ENCODE measurements at places on chromosomes 7 and 10.

DNA sequence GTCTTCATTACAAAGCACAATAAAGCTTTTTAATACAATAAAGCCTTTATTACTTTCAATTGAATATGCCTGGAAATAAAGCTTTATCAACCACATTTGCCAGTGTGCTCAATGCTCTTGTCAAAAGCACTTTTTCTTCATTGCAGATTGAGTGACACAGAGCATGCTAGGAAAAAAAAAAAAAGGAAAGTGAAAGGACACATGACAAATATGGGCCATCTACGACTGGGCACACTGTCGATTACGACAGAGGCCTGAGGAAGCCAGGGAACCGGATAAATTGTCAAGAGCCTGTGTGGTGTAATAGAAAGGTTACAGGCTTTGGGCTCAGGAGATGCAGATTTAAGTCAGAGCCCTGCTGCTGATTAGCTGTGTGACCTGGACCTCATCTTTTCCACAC lies 84.8 kb upstream of the LRGUK start:
- no peak for DNase-seq

GRCh38 chr10:34033078-34033477 lies 698.6 kb upstream of the NRP1 start:
- DNase-seq: no peak

DNA sequence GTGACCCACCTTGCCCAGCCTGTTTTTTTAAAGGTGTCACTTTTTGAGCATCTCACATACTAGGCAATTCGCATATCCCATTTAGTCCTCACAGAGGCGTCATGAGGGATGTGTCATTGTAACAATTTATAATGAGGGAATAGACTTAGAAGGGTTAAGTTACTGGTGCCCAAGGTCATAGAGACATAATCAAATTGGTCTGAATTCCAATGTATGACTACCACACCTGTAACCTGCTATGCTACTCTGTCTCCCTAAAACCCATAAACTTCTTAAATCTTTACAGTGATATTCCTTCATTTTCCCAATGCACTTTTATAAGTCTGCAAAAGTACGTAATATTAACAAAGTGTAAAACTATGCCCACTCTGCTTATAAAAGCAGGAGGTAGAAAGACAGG lies 7.1 kb downstream of the ZMYND11 start:
- DNase-seq: no peak

- no peak for DNase-seq
These were observed 985.1 kb upstream of the LRRN3 start for GRCh38 chr7:110105840-110106239.

- DNase-seq: no peak
These were observed 44.8 kb upstream of the LOXL4 start for GRCh38 chr10:98312822-98313221.

- no peak for DNase-seq
These were observed 226.4 kb downstream of the BUB3 start for GRCh38 chr10:123380491-123381085.

GRCh38 chr10:48880016-48880705 lies 59.5 kb downstream of the LRRC18 start:
- no peak for DNase-seq

DNA sequence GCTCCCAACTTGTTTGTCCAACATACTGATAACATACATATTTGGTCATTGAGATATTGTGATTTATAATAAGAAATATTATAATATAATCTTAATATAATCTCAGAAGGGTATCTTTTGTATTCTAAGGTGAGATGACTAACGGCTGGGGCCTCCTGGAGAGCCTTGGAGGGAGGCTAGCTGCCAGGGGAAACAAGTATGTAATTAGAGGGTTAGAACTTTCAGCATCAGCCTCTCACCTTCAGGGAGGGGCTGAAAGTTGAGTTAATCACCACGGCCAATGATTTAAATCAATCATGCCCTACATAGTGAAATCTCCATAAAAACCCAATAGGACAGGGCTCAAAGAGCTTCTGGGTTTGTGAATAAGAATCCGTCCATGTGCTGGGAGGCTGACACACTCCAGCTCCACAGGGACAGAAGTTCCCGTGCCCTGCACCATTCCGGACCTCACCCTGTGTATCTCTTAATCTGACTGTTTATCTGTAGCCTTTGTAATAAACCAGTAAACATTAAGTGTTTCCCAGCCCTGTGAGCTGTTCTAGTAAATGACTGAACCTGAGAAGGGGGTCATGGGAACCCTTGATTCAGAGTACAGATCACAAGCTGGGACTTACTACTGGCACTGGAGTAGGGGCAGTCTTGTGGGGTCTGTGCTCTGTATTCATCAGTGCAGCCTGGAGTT lies 86.3 kb upstream of the STEAP1B start:
- DNase-seq: no peak

DNA sequence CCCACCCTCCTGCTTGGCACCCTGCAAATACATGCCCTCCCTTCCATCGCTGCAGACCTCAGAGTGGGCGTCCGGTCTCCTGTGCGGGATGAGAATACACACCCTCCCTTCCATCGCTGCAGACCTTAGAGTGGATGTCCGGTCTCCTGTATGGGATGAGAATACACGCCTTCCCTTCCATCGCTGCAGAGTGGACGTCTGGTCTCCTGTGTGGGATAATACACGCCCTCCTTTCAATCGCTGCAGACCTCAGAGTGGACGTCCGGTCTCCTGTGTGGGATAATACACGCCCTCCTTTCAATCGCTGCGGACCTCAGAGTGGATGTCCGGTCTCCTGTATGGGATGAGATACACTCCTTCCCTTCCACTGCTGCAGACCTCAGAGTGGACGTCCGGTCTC lies 128.1 kb downstream of the VIPR2 start:
- DNase-seq: no peak

DNA sequence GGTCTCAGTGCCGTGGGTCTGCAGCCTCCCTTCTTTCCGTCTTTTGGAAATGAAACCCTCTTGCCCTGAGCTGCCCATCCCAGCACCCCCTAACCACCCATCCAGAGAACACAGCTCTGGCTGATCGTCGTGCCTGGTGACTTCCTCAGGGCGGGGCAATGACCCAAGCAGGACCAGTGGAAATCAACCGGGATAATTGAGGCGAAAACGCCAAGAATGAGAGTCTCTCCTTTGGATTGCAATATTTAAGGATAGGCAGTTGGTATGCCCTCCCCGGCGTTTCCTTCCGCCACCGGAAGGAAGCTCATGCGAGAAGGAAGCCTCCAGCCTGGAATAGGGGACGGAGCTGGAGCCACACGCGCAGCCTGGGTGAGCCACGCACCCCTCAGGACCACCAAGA lies 73.7 kb upstream of the PFKP start:
- no peak for DNase-seq

GRCh38 chr7:123750389-123751230 lies 1.8 kb upstream of the WASL start:
- DNase-seq: no peak

DNA sequence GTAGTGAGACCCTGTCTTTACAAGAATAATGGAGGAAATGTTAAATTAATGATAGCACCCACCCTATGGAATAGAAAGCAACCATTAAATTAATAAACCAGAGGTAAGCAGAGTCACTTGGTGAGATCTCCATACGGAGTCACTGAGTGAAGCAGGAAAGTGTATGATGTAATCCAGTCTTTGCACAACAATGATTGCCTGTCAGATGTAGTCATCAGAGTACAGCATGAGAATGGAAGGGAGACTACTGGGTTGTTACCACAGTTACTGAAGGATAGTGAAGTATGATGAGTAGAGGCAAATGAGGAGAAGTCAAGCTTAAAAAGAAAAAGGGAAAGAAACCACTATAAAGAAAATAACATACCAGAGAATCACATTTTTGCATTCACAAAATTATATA lies 371.9 kb upstream of the SHH start:
- no peak for DNase-seq

DNA sequence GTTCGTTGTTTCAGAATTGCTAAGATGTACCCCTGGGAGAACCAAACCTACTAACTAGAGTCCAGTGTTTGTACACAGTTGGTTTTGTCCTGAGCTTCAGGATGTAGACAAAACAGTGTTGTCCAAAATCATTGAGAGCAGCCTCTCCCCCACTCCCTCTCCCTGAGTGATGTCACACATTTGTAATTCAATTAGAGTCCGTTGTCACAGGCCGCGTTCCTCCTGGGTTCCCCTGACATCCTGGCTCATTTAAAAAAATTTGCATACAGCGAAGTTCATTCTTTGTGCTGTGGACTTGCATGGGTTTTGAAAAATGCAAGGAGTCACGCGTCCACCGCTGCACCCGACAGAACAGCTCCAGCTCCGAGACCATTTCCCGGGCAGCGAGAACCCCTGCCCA lies 10.3 kb downstream of the GRIFIN start:
- no peak for DNase-seq

GRCh38 chr7:2146676-2147472 lies 85.9 kb downstream of the MAD1L1 start:
- no peak for DNase-seq

- DNase-seq: no peak
These were observed 57.0 kb upstream of the DKK1 start for GRCh38 chr10:52256832-52257691.

DNA sequence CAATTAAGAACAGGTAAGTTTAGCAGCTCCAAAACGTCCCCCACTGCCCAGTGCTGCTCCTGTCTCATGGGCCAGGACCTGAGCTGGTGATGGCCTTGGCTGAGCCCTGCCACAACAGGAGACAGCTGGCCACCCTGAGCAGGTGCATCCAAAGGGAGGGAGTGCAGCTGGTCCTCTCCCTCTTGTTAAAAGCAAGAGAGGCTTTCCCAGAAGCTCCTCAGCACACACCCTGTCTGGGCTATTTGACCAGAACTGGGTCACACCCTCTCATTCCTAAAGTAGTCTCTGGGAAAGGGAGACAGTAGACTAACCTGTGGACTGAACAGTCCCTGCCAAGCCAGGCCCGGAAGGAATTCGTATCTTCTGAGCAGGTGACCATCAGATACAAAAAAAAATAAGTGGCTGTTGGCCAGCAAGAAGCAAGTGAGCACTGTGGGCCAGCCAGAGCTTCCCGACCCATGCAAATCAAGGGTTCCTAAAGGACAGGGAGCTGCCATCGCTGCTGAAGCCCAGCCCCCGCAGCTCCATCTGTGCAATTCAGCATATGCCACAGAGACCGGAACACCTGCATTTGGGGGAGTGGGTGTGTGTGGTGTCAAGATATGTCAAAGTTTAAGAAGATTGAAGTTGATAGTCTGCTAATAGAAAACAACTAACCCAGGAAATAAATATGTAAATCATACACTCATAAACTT lies 2.1 kb upstream of the TMEM72 start:
- no peak for DNase-seq

DNA sequence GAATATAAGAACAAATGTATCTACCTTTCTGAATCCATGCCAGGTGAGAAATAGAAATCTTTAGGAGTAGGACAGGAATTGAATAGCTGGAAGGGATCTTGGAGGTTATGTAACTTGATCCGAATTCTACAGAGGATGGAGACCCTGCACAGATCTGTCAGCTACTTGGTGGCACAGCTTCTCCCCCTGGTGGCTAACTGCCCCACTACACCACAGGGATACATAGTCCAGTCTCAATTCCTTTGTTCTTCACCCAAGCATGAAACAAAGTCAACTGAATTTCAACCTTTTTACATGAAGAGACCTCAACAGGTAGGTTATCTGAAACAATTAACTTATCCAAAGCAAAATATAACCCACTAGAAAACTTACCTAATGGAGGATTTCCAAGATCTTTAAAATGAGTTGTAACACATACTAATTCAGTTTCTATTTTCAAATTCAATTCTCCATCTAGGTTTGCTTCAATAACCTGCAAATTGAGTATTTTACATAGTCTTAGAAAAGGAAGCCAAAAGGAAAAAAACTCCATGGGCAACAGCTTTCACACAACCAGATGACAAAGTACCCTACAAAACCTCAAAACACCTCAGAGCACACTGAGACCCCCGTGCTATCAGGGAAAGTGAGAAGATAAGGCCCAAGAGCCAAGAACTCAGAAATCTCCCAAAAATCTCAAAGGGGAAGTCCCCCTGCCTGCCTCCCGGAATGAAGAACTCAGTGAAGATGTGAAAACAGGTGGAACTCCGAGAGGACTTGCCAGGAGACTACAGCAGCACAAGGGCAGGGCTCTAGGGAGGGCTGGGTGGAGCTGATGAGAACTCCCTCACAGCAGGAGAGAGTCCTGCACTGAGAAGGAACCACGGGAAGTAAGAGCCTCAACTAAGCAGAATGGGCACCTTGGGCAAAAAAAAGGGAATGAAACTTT lies 10.3 kb downstream of the HUS1 start:
- peak; percentile 21 for DNase-seq

DNA sequence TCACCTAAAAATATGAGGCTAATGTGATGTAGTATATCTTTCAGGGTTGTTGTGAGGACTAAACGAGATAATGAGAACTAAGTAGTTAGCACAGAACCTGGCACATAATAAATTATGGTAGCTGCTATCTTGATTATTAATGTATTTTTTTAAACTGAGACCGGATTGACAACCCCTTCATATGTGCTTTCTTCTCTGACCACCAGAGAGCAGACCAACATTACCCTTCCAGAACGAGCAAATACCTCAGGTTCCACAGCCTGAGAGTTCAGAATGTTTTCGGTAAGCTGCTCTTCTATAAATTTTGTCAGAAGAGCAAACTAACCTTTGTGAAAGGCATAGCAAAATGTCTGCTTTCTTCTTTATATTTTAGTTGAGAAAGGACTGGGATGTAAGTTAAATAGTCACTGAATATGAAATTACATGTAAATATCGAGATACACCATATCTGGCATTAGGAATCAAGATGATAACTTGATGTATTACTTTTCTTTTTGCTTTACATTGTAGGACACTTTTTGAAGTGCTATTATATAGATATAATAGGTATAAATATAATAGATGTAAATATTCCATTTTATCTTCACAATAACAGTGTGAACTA lies 13.6 kb upstream of the BPGM start:
- no peak for DNase-seq

DNA sequence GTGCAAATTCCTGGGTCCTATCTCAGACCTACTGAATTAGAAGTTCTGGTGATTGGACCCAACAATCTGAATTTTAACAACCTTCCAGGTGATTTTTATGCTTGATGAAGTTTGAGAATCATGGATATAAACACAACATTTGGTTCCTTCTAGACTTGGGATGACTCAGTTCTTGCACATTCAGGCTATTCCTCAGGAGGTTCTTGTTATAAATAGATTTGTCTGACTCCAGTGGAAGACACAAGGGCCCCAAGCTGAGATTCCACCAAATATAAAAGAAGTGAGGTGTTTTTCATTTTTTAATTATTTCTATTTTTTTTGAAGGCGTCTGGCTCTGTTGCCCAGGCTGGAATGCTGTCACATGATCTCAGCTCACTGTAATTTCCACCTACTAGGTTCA lies 9.4 kb upstream of the TAS2R16 start:
- no peak for DNase-seq

DNA sequence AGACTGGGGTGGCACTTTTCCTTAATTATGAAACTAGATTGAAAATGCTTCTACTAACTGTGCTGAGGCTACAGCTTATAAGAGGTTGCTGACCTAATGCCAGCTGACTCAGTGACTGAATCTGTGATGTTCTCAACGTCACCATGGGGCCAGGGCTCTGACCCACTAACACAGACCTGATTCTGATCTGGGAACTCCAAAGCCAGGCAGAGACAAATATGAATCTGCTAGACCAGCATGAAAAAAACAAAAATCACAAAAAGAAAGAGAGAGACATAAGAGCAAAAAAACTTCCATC lies 16.1 kb downstream of the USP6NL start:
- no peak for DNase-seq
